ENCODE measurements at places on chromosomes 13 and 19. TPM values are rescaled to one million over a fixed set of nuclear protein-coding genes. Genes with fewer than 3 reads are reported as not detected.

ADGRE3 gene
- total RNA-seq = not detected

JSRP1 gene
- not detected for total RNA-seq

SLC1A5 gene
- total RNA-seq = 347 TPM

ATP8A2 gene
- not detected for total RNA-seq

CYP2A7 gene
- total RNA-seq = not detected

ZBTB7A gene
- total RNA-seq = 31.0 TPM

RNF17 gene
- not detected for total RNA-seq

ZNF471 gene
- 0.71 TPM for total RNA-seq

NXNL1 gene
- total RNA-seq = not detected

CGB2 gene
- not detected for total RNA-seq

YIPF2 gene
- 103 TPM for total RNA-seq

SIGLEC9 gene
- 1.1 TPM for total RNA-seq

KIR3DL3 gene
- total RNA-seq = not detected

IZUMO4 gene
- total RNA-seq = 0.86 TPM

PLPP2 gene
- total RNA-seq = 29.2 TPM

MEDAG gene
- 5.1 TPM for total RNA-seq

RUVBL2 gene
- total RNA-seq = 350 TPM

FAAP24 gene
- total RNA-seq = 6.6 TPM

IGFL3 gene
- 5.0 TPM for total RNA-seq

MED25 gene
- total RNA-seq = 26.2 TPM

All from myometrial cell (primary cell).